ENCODE measurements at places on chromosomes 1 and 21. TPM values are rescaled to one million over a fixed set of nuclear protein-coding genes. Genes with fewer than 3 reads are reported as not detected.
A peak's percentile ranks its signal among the peaks of the same experiment; 100 is the strongest.

DNA sequence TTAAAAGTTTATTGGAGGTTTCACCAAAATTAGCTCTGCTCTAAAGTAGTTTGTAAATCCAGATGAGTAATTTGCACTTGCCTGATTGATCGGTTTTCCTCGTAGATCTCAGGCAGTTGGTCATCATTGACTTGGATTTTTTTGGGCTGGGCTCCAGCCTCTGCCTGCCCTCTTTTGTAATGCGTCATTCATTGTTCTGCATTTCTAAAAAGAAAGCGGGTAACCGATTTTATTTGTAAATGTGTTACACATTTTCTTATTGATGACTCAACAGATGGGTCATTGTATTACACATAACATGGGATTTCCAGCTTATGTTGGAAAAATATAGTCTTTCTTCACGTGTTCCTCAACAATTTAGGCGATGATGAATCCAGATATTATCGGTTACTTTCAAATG is 5.5 kb downstream of the ETS2 start:
- no peaks in the 10 kb centered on the region for H3K36me3 ChIP-seq
- no peaks in the 10 kb centered on the region for H3K27me3 ChIP-seq
- peak overlapping the region; percentile 5 for H3K4me3 ChIP-seq
- DNase-seq, result peak; percentile 44

- H3K27me3 ChIP-seq, result no peaks in the 10 kb centered on the region
- no peak for DNase-seq
- no peak overlapping the region for H3K4me3 ChIP-seq
- H3K36me3 ChIP-seq, result no peaks in the 10 kb centered on the region
- no peak overlapping the region for H3K27ac ChIP-seq
- no peaks in the 10 kb centered on the region for H3K4me1 ChIP-seq
Measured at GRCh38 chr1:20956272-20956671, 169.2 kb upstream of the HP1BP3 start.

GRCh38 chr1:221688488-221688843 is 53.4 kb downstream of the DUSP10 start:
- no peaks in the 10 kb centered on the region for H3K4me1 ChIP-seq
- no peaks in the 10 kb centered on the region for H3K36me3 ChIP-seq
- H3K4me3 ChIP-seq, result no peak overlapping the region
- H3K27me3 ChIP-seq, result no peaks in the 10 kb centered on the region

The AMY2A gene
- total RNA-seq, result not detected

DNA sequence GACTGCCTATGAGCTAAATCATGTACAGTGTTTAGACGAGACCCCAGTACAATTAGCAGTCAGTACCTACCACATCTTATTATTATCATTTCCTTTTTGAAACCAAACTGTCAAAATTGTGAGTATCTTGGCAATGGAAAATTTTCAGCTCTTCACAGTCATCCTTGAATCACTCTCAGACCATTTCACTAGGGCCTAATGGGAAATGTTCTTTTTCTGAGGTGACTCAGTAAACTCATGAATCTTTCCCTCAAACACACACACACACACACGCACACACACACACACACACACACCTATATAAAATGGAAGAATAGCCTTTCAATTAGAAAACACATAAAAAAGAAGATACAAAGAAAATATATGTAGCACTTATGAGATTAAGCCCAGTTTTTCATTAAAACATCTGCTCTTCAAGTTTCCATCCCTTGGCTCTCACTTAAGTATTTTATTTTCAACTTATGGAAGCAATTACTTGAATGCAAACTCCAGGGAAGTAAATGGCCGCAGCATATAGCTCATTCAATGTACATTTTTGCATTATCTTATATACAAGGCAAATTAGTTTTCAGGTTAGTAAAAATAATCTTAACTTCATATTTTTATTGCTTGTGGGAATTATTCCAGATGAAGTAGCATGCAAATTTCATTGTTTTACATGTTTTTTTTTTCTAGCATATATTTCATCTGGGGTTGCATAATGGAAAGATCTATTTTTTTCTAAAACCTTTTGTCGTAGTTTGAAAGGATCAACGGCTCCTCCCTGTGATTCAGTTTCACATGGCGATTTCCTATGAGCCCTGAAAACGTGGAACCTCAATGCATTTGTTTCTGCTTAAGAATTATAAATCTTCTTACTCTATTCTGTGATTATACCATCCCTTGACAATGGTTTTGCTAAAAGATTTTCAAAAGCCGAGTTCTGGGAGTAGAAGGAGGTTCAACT is 46.3 kb upstream of the TMPRSS15 start:
- no peak for DNase-seq
- no peaks in the 10 kb centered on the region for H3K27me3 ChIP-seq
- H3K27ac ChIP-seq, result no peak overlapping the region

DNA sequence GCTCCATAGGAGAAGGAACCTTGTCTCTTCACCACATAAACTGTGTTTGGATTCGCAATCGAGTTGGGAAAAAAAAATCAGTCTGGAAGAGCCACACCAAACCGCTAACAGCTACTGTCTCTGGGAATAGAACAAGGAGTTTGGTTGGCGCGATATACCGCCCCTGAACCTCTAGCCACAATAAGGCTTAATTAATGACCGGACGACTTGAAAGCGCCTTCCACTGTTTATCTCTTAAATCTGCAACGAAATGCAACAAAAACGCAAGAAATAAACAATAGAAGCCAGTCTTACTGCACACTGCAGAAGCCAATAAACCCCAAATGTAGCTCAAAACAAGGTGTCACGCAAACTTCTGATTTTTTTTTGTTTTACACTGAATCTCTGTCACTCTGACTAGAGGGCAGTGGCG is 10.9 kb downstream of the BTBD19 start:
- H3K27me3 ChIP-seq, result no peaks in the 10 kb centered on the region
- H3K27ac ChIP-seq, result peak overlapping the region; percentile 97
- H3K4me3 ChIP-seq, result peak overlapping the region; percentile 45

- no peak overlapping the region for H3K27ac ChIP-seq
- DNase-seq, result no peak
- H3K4me3 ChIP-seq, result peak overlapping the region; percentile 71
Measured at GRCh38 chr1:239388578-239388977, 2.2 kb downstream of the CHRM3 start.

DNA sequence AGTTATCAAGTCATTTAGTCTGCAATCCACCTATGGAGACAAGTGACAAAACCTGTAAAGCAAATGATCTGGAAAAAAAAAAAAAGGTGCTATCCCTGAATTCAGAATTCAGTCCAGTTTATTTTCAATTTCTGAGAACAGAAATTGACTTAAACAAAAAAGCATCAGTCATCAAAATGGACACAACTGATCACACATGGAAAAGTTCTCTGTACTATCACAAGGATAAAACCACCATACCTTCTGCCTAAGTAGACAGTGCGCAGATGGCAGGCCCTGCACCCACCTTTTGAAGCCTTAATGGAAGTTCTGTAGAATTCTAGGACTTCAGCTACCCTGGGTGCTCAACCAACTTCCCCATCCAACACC is 3.5 kb downstream of the PABPC4 start:
- no peak overlapping the region for H3K4me3 ChIP-seq
- H3K4me1 ChIP-seq, result peaks cover 20% of the 10 kb centered on the region
- no peaks in the 10 kb centered on the region for H3K27me3 ChIP-seq
- H3K36me3 ChIP-seq, result peaks cover 21% of the 10 kb centered on the region
- DNase-seq, result no peak

DNA sequence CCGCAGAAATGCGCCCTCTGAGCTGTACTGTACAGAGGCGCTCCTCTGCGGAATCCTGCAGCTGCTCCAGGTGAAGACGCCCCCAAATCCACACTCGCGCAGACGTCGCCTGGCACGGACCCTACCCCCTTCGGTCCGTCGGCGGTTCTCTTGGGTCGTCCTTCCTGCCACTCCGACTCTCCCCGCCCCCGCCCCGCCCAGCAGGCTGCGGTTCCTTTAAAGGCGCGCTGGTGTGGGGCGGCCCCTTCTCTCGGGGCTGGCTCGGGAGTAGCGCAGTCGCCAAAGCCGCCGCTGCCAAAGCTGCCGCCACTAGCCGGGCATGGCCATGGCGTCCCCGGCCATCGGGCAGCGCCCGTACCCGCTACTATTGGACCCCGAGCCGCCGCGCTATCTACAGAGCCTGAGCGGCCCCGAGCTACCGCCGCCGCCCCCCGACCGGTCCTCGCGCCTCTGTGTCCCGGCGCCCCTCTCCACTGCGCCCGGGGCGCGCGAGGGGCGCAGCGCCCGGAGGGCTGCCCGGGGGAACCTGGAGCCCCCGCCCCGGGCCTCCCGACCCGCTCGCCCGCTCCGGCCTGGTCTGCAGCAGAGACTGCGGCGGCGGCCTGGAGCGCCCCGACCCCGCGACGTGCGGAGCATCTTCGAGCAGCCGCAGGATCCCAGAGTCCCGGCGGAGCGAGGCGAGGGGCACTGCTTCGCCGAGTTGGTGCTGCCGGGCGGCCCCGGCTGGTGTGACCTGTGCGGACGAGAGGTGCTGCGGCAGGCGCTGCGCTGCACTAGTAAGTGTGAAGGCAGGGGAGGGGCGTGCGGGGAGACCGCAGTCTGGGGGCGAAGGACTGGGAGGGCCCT is at the start of gene RASSF5:
Gene RASSF5, plus strand, starts transcription at position 248 of the 846 bp plus-strand sequence. Its CDS starts 72 bp downstream, at position 320.
- H3K27me3 ChIP-seq, result peaks cover 24% of the 10 kb centered on the region
- H3K4me1 ChIP-seq, result no peaks in the 10 kb centered on the region
- peak; percentile 87 for DNase-seq
- no peak within 1 kb of the TSS for H3K27ac ChIP-seq

The S1PR1 gene
- 10.7 TPM for total RNA-seq

The NTMT2 gene
- total RNA-seq, result not detected

- H3K27ac ChIP-seq, result no peak overlapping the region
- no peak overlapping the region for H3K4me3 ChIP-seq
- H3K4me1 ChIP-seq, result peaks cover 18% of the 10 kb centered on the region
- H3K36me3 ChIP-seq, result no peaks in the 10 kb centered on the region
Measured at GRCh38 chr1:150513351-150513791, 2.2 kb upstream of the FALEC start.

GRCh38 chr1:4369335-4369734 is 285.1 kb upstream of the AJAP1 start:
- no peak for DNase-seq
- no peaks in the 10 kb centered on the region for H3K36me3 ChIP-seq
- no peak overlapping the region for H3K4me3 ChIP-seq

DNA sequence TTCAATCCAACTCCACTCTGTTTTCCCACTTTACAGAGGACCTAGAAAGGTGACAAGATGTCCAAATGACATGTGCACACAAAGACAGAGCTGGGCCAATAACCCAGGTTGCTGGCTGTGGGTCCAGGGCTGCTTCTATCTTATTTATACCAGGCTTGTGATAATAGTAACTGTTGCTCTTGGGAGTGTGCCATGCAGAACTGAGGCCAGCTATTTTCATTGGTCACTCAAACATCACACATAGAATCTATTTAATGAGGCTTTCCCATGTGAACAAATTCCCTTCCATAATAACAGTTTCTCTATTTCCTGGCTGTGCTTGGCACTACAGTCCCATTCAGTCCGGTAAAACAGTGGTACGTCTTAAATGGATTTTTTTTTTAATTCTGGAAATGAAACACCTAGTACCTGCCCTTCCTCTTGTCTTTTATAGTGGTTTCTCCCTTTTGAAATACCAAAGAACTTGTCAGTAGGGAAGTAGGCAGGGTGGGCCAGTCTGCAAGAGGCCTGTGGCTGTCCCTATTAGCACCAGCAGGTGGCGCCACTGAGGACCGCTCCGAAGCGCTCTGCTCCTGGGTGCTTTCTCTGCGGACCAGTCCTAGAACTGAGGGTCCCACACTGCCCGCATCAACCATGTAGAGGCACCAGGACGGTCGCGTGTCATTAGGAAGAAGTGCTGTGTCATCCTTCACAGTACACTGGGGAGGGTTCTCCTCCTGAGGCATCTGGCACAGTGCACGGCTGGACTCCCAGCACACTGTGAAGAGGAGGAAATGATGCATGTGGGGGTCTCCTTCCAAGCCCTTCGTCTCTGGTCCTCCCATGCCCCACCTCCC is 52.1 kb downstream of the GPR161 start:
- H3K36me3 ChIP-seq, result no peaks in the 10 kb centered on the region
- H3K27me3 ChIP-seq, result no peaks in the 10 kb centered on the region
- H3K4me3 ChIP-seq, result no peak overlapping the region
- H3K27ac ChIP-seq, result no peak overlapping the region

The AADACL4 gene
- total RNA-seq, result not detected

DNA sequence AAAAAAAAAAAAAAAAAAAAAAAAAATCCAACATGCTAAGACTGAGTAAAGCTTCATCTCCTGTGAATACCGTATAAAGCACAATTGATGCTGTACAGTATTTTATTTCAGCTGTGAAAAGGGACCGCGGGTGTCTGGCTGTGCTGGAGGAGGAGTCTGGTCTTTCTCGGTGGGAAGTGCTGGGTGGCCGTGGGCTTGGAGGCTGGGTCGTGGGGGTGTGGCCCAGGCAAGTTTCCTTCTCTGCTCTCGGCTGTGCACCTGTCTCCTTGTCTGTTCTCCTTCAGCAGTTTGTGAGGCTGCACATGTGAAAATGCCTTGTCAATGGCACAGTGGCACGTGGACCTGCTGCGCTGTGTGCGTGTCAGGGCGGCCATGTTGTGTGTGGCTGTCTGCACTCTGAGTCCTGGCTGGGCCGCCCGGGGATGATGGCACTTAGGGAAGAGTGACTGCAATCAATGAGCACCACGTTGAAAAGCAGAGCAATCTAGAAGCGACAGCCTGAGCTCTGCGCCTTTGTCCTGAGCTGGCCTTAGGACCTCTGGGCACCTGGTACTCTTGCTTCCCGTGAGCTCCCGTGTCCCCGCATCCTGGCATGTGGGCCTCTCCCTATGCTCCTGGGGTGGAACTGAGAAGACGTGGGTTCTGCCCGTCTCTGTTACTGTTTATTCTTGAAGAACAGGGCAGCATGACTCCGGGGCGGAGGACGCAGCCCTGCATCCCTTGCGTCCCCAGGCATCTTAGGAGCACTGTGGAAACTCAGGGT is 14.5 kb downstream of the AGPAT3 start:
- H3K27ac ChIP-seq, result no peak overlapping the region
- no peaks in the 10 kb centered on the region for H3K27me3 ChIP-seq
- no peak overlapping the region for H3K4me3 ChIP-seq
- H3K4me1 ChIP-seq, result peaks cover 12% of the 10 kb centered on the region
- H3K36me3 ChIP-seq, result no peaks in the 10 kb centered on the region

- H3K36me3 ChIP-seq, result no peaks in the 10 kb centered on the region
- no peak for DNase-seq
- H3K4me3 ChIP-seq, result no peak overlapping the region
Measured at GRCh38 chr1:46969014-46969619, 27.8 kb upstream of the CYP4A11 start.

The ARL8A gene
- total RNA-seq, result 57.0 TPM

DNA sequence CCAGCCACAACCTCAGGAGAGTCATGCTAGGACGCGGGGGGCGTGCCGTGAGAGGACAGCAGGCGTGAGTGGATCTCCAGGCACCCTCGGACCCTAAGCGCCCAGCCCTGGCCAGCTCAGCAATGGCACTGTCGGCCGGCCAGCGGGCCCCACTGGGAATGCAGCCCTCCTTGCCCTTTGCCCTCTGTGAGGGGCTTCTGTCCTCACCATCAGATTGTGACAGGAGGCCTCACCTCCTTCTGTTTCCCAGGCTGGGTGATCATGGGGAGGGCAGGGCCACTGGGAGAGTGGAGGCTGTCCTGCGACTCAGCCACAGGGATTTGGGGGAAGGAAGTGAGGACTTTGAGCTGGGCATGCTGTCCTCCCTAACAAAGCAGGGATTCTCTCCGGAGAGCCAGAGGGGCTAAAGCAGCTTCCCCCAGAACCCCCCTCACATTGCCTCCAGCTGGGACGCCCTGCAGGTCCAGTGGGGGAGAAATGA is 6.6 kb upstream of the LRRC3 start:
- H3K4me3 ChIP-seq, result no peak overlapping the region
- H3K27me3 ChIP-seq, result no peaks in the 10 kb centered on the region
- no peaks in the 10 kb centered on the region for H3K36me3 ChIP-seq
- H3K27ac ChIP-seq, result no peak overlapping the region
- H3K4me1 ChIP-seq, result no peaks in the 10 kb centered on the region

GRCh38 chr1:204923201-204923600 is 52.5 kb downstream of the NFASC start:
- H3K27ac ChIP-seq, result no peak overlapping the region
- no peaks in the 10 kb centered on the region for H3K27me3 ChIP-seq
- no peaks in the 10 kb centered on the region for H3K4me1 ChIP-seq
- DNase-seq, result no peak
- H3K36me3 ChIP-seq, result no peaks in the 10 kb centered on the region
- no peak overlapping the region for H3K4me3 ChIP-seq

All from colonic mucosa (tissue), 4 donors.